ENCODE measurements at places on chromosomes 2 and 18.

- no peak for DNase-seq
These were observed 568.9 kb upstream of the ACVR2A start for GRCh38 chr2:147275943-147276342.

DNA sequence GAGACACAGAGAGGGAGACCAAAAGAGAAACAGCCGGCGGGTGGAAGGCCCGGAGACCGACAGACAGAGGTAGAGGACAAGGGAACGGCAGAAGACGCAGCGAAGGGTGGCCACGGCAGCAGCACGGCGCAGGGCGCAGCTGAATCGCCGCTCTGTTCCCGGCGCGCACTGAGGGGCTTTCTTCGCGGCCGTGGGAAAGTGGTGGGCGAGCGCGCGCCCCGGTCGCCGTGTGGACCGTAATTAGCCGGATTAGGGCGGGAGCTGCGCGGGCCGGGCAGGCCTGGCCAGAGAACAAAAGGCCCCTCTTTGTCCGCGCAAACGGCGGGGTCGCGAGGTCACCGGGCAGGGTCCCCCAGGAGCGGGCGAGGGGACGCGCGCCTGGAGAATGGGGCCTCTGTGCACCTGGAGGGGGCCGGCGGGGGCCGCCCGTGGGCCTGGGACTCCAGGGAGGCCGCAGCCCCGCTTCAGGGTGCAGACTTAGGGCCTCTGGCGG lies 158.3 kb downstream of the ZFP36L2 start:
- DNase-seq = no peak

DNA sequence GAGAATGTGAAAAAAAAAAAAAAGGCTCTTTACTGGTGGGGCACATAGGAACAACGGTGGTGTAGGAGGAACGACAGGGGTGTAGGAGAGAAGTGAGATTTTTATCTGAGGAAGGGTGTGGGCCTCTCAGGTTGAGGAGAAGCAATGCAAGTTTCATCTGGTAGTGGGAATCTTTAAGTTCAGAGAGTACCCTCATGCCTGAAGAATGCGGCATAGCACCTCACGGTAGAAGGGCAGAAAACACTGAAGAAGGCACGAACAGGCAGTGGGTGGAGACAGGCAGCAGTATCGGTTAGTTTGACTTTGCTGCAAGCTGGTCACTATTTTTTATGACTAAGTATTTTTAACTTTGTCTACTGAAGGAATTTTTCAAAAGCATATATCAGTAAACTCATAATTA lies 52.2 kb upstream of the TSPYL6 start:
- no peak for DNase-seq

DNA sequence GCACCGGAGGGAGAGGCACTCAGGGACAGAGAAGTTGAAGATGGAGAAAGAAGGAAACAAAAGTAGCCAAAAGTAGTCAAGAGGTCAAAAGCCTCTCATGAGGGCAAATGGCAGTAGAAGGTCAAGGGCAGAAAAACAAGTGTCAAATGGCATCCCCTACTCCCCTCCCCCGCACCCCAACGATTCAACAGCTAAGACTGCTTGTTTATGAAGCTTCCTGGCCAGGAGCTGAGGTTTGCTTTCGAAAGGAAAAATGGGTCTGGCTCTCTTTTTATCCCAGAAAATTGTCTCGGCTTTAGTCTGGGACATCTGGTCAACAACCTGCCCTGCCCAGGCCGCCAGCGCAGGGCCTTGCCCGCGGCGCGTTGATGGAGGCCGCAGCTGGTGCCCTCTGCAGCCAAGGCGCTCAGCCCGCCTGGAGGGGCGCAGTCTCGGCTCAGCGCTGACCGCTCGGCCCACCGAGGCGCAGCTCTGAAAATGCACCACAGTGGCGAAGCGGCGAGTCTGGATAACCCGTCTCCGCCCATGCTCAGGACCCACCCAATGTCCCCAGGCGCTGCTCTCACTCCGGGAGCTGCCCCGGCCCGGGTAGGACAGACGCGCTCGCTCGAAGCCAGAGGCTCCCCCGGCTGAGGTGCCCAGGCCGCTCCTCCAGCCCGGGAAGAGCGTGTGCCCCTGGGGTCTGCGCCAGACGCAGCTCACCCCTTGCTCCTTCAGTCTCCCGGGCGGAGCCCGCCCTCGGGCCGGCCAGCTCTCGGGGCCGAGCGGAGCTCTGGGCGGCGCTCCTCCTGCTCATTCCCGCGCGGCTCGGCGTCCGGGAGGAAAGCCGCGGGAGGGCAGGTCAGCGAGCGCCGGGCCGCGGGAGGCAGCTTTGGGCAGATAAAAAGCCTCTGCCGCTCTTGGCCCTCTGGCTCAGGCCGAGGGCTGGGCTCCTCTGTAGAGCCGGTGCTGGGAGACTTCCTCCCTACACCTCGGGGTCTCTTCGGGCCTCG lies 1.8 kb upstream of the TBR1 start:
- no peak for DNase-seq

GRCh38 chr2:239723486-239724193 lies 301.5 kb downstream of the NDUFA10 start:
- no peak for DNase-seq

DNA sequence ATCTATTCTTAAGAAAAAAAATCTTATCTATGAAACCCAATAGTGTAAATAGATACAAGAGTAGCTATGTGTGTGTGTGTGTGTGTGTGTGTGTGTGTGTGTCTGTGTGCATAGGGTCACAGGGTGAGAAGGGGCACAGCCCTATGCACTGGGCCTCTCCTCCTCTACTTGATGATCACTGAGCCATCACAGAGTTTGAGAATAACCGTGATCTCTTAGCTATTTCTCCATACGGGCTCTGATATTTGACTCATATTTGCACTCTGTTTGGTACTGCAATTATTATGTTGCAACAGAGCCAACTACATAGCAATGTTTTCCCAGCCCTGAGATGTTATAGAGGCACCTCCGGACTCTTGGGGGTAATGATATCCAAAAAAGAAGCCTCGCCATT lies 28.8 kb upstream of the SLC40A1 start:
- DNase-seq = no peak

- DNase-seq = no peak
These were observed 423.3 kb downstream of the MTX2 start for GRCh38 chr2:176692533-176692932.

DNA sequence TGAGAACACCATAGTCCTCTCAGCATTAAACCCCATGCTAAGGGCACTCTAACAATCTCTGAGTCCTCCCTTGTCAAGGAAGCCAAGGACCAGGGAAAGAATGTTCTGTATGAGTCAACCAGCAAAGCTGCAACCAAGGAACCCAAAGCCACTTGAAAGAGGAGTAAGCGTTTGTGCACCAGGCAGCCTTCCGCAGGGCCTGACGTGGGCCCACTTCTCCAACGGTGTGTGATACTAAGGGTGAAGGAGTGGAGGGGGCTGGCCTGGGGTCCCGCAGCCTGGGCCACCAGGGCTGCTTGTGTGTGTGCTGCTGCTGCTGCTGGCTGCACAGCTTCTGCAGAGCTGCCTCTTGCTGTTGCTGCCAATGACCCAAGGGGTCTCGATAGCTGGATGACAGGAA lies 30.1 kb upstream of the GALNT14 start:
- no peak for DNase-seq

GRCh38 chr2:75021672-75022071 lies 63.2 kb downstream of the POLE4 start:
- DNase-seq = no peak

DNA sequence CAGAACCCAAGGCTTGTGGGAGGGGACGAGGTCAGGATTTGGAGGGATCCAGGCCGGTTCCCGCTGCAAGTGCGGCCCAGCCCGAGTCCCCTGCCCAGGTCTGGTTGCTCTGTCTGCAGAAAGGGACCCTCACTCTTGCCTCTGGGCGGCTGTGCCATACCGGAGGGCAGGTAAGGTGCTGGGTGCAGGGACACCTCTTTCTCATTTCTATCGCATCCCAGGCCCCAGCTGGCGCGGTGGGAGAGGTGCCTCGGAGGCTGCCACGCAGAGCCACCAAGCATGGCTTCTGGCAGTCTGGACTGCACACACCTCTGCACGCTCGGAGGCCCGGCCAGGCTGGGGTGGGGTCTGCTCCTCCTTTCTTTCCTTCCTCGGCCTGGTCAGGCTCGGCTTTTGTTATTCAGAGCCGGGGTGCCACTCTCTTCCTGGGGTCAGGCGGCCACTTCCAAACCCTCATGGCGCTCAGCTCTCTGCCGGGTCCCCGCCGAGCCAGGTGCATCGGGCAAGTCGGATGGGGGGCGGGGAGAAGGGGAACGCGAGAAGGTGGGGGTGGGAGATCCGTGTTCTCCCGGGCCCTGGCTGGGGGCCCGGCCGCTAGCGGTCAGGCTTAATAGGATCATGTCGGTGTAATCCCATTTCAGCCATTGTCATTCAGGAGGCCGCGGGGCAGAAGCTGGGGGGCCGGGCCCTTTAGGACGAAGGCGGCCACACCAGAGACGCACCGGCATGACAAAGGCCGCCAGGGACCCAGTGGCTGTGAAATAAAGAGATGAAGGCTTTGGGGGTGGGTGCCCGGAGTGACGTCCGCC lies 9.0 kb downstream of the GBX2 start:
- DNase-seq = no peak

DNA sequence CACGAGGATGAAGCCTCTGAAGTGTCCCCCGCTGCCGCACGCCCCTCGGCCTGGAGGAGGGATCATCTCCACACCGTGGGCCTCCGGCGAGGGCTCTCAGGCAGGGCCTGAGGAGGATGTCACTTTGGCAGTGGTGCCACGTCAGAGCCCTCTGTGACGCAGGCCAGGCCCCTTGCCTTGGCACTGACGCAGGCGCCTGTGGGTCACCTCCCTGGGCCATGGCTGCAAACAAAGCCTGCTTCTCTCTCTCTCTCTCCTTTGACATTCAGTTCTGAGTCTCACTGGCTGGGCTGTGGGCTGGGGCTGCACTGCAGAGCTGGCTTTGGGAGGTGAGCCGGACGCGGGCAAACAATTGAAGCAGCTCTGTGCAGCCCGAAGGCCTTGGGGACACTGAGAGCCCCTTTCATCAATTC lies 273.7 kb downstream of the TWIST2 start:
- DNase-seq = no peak
